CD4-positive, alpha-beta T cell treated with Interleukin-15 for 1 hour (primary cell): ENCODE measurements at places on chromosomes 5 and 9.

DNA sequence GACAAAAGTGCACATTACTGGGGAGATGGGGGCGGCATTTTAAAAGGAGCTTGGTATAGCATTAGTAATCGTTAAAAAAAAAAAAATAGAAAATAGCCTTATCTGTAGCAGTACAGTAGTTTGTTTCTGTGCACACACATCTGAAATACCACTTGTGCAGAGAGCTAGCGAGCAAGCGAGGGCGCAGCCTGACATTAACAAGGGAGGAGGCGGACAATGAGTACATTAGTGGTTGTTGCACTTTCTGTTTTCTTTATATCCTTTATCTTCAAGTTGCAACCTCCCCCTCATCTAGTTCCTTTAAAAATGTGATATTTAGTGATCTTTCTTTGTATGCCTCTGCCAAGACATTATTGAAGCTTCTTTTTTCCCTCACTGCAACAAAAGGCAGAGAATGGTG lies 880 bp upstream of the PTPDC1 start:
- no peak for DNase-seq

DNA sequence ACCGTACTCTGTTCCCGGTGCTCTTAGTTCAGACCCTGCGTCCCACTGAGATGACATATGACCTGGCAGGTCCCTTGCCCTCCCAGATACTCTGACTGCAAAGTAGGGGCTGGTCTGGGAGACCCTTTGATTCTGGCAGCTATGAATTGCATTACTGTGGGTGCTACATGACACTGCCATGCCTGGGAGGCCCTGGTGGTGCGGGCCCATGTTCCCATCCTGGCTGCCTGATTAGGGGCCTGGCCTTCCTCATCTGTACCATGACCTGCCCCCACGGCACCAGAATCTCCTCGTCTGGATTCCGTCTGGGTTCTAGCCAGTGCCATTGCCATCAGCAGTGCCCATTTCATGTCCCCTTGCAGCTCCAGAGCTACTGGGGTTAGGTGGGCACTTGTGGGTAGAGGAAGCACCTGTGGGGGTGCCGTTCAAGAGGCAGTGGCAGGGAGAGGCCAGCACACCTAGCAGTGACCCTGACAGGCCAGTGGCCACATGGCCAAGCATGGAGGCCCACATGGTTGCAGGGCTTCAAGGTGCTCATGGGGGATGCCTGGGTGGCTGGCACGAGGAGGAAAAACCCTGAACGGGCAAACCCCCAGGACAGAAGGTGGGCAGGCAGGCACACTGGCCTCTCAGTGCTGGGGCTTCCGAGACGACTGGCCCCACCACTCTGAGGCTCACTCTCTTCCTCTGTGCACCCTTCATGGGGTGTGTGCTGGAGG lies 69.7 kb downstream of the PHF2 start:
- DNase-seq = peak; percentile 9

DNA sequence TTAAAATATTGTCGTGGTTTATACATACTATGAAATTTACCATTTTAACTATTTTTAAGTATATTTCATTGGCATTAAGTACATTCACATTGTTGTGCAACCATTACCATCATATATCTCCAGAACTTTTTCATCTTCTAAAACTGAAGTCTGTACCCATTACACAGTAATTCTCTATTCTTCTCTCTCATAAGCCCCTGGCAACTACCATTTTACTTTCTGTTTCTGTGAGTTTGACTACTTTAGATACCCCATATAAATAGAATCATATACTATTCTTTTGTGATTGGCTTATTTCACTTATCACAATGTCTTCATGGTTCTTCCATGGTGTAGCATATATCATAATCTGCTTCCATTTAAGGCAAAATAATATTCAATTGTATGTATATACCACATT lies 30.3 kb downstream of the NDUFS4 start:
- DNase-seq = no peak

- DNase-seq = peak; percentile 7
These were observed 68.2 kb downstream of the PHF2 start for GRCh38 chr9:93644397-93645088.

DNA sequence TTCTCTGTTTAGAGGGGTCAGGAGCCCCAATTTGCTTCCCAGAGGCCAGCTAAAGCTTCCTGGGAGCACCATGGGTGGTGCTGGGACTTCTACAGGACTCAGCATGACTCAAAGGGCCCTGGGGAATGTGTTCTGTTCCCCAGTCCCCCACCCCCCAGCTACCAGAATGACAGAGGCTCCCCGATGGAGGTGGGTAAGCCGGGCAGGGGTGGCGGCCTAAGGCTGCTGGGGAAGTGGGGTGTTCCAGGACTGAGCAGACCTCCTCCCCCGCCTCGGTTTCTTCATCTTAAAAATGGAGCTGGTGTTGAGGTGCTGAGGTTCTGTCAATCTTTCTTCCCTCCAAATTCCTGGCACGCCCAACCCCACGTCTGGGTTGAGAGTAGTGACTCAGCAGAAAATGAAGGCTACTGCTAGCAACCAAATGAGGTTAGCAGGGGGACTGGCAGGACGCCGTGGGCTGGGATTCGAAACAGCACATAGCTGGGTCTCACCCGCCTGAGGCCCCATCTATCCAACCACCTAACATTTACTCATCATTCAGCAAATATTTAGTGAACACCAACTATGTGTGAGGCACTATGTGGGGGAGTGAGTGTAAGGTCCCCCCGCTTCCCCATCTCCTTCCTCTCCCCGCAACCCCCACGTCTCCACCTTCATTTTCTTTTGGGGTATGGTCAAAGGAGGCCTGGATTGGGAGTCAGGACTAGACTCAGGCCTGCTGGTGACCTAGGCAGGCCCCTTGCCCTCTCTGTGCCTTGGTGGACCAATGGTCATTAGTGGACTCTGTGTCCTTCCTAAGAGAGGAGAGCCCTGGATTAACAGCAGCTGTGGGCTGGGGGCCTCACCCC lies 50.2 kb downstream of the C9orf50 start:
- DNase-seq = no peak

- DNase-seq = no peak
These were observed 9.3 kb downstream of the SLC25A48 start for GRCh38 chr5:135843571-135844337.

DNA sequence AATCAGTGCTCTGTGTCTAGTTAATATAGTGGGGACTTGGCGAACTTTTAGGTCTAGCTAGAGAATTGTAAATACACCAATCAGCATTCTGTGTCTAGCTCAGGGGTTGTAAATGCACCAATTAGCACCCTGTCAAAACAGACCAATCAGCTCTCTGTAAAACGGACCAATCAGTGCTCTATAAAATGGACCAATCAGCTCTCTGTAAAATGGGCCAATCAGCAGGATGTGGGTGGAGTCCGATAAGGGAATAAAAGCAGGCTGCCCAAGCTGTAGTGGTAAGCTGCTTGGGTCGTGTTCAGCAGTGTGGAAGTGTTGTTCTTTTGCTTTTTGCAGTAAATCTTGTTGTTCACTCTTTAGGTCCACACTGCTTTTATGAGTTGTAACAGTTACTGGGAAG lies 3.6 kb upstream of the OTULINL start:
- DNase-seq = no peak

DNA sequence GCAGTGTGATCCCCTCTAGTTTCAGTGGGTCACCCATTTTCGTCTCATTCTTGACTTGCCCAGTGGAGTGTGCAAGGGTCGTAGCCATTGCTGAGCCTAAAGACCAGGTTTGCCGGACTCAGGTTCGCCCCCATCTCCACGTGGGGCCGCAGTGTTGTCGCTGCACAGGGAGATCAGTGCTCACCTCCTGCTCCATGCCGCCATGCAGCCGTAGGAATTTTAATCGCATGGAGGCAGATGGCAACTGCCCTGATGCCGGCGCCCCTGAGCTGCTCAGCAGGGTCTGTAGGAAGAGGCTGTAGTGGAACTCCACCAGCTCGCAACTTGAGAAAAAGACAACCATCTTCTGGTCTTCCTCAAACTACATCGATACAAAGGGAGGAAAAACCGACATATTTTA lies 24.1 kb downstream of the DDX31 start:
- DNase-seq = no peak

DNA sequence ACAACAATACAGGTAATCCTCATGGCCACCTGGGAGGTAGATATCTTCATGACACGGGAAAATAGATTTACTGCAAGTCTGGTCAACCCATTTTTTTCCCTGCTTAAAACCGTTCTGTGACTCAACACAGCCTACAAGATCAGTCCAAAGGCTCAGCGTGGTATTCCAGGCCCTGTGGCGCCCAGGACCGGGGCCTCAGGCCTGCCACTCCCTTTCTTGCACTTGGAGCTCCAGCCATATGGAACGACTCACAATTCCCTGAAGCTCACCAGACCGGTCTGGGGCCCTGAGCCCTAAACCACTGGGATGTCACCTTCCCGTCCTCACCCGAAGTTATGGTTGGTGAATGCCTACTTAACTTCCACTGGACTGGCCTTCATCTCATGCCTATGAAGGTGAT lies 6.5 kb upstream of the MLANA start:
- DNase-seq = no peak

- no peak for DNase-seq
These were observed 4.7 kb upstream of the FOXB2 start for GRCh38 chr9:77014597-77015263.

- no peak for DNase-seq
These were observed 11.8 kb downstream of the ARL14EPL start for GRCh38 chr5:116044073-116044472.

- peak; percentile 90 for DNase-seq
These were observed 9.7 kb downstream of the PTGES2 start for GRCh38 chr9:128117613-128118471.

GRCh38 chr5:101878190-101878589 lies 417.9 kb downstream of the SLCO4C1 start:
- DNase-seq = no peak

DNA sequence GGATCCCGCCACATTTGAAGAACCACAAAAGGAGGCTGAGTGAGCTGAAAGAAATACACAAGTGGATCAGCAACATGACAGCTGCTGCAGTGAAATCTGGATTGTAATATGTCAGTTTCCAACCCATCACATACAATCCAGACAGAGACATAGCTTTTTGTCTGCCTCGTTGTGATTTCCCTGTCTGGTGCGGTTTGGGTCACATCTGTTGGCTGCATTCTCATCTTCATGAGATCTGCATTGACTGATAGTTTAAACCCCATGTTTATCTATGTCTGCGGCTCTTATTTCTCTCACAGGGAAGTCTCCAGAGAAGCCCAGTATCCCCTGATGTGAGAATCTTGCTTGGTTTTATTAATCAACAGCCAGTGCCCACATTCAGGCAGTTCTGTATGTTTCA lies 403.1 kb upstream of the ZNF608 start:
- no peak for DNase-seq

DNA sequence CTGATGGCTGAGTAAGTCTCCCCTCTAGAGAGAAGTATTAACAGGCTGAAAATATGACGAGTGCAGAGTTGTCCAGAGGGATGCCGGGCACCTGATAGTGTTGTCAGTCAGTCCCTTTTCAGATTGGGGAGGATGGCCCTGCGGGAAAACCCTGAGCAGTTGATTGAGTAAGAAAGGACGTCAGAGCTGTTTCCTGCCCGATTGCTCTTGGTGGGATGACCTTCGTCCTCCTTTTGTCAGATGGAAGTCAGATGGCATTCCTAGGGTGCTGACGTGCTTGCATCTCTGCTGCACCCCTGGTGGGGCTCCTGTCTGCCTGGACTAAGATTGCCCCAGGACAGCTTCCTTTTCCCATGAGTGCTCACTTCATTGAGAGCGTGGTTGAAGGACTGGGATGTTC lies 9.8 kb downstream of the ZNF354B start:
- no peak for DNase-seq

DNA sequence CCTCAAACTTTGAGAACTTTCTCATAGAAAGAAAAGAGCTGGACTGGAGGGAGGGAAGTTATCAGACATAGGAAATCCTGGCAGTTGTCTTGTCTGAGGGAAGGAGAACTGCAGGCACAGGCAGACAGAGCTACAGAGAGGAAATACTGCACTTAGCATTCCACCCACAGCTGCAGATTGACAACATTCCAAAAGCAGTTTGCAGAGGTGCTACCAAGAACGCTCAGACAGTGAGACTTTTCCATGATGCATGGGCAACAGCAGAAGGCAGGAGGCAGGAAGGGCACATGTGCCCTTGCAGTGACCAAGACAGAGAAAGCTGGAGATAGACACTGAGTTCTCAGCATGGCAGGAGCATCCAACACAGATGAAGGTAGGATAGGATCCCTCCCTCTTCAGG lies 327.5 kb upstream of the ZNF462 start:
- DNase-seq = no peak

DNA sequence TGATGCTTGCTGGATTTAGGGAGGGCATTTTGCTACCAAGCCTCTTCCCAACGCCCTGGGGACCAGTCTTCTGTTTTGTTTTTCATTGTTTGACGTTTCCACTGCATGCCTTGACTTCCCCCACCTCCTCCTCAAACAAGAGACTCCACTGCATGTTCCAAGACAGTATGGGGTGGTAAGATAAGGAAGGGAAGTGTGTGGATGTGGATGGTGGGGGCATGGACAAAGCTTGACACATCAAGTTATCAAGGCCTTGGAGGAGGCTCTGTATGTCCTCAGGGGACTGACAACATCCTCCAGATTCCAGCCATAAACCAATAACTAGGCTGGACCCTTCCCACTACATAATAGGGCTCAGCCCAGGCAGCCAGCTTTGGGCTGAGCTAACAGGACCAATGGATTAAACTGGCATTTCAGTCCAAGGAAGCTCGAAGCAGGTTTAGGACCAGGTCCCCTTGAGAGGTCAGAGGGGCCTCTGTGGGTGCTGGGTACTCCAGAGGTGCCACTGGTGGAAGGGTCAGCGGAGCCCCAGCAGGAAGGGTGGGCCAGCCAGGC lies 23.0 kb downstream of the PCDHGC5 start:
- DNase-seq = no peak

DNA sequence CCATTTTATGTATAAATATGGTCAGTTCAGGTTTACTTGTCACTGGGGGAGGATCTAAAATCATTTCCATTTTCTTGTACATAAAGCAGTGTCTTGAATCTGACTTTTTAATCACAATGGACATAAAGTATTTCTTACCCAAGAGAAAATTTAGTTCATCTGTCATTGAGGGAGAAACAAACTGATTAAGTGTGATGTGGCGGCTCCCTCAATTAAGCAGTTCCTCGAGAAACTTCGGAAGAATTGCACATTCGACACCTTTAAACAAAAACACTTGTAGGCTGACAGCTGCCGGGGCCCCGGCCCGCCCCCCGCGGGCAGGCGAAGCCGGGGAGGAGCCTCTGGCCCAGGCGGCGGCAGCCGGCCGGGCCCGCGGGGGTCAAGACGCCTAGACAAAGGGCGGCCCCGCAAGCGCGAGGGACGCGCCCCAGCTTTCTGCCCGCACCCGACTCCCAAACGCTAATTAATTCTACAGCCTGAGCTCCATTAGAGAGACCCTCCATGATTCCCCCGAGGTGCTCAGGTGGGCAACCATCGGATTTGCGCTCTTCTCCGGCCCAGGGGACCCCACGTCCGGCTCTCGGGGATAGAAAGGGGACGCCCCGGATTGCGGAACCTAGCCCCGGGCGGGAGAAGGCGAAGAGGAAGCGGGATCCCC lies 750 bp downstream of the TRIM36 start:
- no peak for DNase-seq

DNA sequence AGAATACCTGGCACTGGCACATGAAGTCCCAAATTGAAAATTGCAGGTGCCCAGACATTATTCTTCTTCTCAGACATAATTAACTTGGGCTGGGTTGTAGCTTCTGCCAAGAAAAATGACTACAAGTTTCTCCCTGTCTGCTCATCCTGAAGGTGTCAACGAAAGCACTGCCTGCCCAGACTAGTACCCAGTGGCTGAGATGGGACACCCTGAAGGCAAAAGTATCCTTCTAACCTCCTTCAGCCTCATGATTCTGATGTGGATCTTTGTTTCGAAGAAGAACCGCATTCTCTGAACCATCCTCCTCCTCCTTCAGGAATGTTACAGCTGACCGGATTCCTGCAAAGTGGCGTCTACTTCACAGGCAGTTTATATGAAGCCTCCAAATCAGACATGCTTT lies 161.1 kb upstream of the FST start:
- DNase-seq = no peak

- no peak for DNase-seq
These were observed 54.7 kb upstream of the SIMC1 start for GRCh38 chr5:176183321-176184074.
